ENCODE measurements at places on chromosomes 6 and 20.
A peak's percentile ranks its signal among the peaks of the same experiment; 100 is the strongest.

GRCh38 chr6:24547243-24547642 is 52.5 kb downstream of the ALDH5A1 start:
- peak; percentile 4 for DNase-seq

GRCh38 chr6:33575211-33575610 is 4.9 kb downstream of the BAK1 start:
- no peak for DNase-seq

- DNase-seq = no peak
Observed at GRCh38 chr6:113383701-113384100, 473.4 kb upstream of the MARCKS start.

GRCh38 chr20:23106271-23106851 is 20.2 kb upstream of the CD93 start:
- DNase-seq = peak; percentile 80

- peak; percentile 50 for DNase-seq
Observed at GRCh38 chr6:45714741-45715507, 300.7 kb downstream of the CLIC5 start.

DNA sequence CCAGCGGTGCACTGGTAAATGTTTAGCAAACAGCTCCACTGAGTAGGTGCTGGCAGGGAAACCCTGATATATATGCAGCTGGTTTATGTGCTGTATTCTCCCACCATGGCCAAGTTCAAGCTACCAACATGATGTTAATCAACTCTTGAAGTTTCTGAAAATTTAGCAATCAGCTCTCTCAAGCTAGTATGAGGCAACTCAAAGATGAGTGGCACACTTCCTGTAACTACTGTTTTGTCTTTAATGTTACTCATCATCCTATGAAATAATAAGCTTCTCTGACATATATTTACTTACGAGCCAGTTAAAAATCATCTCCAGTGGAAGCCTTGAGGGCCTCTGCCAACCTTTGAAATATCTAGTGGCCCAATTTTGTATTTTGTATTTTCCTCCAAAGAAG is 54.7 kb downstream of the TRMT6 start:
- DNase-seq = peak; percentile 82

GRCh38 chr6:170100046-170100445 is 190.8 kb downstream of the DLL1 start:
- DNase-seq = no peak

- DNase-seq = no peak
Observed at GRCh38 chr6:3045369-3045768, 22.9 kb upstream of the RIPK1 start.

DNA sequence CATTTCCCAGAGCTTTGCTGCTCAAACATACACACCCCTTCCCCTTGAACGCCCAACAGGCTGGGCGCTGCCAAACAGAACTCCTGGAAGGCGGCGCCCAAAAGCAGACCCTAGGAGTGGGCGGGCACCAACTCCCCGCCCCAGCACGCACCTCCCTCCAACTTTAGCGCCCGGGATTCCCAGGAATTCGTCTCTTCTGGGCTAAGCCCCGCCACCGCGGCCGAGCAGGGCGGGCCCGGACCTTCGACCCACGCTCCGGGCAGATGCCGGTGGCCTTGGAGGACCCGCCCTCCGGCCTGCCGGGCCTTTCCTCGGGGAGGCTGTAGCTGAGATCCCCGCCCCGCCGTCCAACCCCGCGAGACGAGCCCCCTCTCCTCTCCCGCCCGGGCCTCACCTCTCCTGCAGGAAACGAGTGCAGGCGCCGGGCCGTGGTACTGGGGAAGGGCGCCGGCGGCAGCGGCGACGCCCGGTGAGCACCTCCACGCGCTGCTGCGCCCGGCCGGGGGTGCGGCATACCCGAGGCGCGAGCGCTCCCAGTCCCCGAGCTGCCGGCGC is 659 bp downstream of the MCUR1 start:
- DNase-seq = no peak

GRCh38 chr6:18784794-18785193 is 397.6 kb downstream of the RNF144B start:
- DNase-seq = no peak

DNA sequence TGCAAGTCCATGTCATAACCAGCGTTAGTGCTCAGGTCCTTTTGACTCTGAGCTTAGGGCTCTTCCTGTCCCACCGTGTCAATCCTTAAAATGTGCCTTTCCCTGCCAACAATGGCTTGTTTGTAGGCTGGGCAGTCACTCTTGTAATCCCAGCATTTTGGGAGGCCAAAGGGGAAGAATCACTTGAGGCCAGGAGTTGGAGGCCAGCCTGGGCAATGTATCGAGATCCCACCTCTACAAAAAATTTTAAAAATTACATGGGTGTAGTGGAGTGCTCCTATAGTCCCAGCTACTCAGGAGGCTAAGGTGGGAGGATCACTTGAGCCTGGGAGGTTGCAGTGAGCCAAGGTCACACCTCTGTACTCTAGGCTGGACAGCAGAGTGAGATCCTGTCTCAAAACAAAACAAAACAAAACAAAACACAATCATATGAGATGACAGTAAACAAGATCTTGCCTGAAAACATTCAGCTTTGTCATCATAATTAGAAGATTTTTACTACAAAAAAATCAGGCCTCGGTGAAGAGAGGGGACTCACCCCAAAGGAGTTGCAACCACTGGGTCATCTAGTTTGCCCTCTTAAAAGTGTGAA is 52.5 kb upstream of the SLC32A1 start:
- DNase-seq = no peak

- no peak for DNase-seq
Observed at GRCh38 chr6:166145751-166146150, 21.9 kb downstream of the TBXT start.

DNA sequence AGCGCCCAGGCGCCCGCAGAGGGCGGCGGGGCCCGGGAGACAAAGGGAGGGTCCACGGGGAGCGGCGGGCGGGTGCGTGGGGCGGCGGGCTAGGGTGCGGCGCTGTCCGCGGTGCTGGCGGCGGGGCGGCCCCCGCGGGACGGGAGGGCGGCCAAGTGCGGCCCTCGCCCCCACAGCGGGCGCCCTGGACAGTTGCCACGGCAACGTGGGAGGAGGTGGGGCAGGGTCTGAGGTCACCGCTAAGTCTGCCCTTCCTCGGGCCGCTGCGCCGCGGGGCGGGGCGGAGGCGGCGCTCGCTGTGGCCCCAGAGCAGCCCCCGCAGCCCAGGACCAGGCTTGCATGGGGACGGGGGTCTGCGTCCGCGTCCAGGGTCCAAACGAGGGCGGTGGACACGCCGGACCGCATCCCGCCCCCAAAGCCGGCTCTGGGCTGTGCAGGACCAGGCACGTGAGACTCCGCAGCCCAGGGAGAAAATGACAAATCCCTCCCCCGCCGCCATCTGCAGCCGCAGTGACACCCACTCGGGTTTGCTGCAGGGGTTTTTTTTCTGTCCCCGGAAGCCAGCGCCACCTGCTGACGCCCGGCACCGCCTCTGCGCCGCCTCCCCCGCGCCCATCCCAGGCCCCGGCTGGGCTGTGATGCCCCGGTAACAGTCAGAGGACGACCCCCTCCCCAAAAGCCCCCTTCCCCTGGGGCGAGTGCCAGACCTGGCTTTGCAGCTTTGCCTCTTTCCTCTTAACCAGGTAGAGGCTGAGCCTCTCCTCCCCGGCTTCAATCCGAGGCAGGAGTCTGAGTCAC is 36.8 kb downstream of the YTHDF1 start:
- no peak for DNase-seq

- DNase-seq = no peak
Observed at GRCh38 chr6:157063923-157064322, 259.4 kb downstream of the TMEM242 start.

- no peak for DNase-seq
Observed at GRCh38 chr20:10319855-10320254, 101.2 kb downstream of the SNAP25 start.

DNA sequence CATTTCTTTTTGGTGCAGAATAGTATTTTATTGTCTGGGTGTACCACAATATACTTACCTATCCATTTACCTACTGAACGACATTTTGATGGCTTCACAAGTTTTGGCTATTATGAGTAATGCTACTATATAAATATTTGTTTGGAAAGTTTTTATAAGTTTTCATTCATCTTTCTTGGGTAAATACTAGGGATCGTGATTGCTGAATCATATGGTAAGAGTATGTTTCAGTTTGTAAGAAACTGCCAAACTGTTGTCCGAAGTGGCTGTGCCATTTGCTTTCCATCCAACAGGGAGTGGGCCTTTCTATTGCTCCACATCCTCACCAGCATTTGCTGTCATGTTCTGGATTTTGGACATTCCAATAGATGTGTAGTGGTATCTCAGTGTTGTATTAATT is 104.2 kb downstream of the CDYL start:
- DNase-seq = no peak

DNA sequence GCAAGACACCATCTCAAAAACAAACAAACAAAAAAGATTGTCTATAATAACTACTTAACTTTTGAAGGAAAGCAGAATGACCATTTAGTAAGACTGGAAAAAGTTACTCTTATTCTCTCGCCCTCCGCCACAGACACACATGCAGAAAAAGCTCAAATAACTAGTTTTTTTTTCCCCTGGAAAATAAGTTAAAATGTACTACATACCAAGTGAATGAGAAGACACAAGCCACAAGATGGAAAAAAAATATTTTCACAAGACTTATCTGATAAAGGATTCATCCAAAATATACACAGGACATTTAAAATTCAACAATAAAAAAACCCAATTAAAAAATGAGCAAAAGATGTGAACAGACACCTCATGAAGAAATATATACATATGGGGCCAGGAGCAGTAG is 31.9 kb downstream of the NUDT3 start:
- DNase-seq = no peak

DNA sequence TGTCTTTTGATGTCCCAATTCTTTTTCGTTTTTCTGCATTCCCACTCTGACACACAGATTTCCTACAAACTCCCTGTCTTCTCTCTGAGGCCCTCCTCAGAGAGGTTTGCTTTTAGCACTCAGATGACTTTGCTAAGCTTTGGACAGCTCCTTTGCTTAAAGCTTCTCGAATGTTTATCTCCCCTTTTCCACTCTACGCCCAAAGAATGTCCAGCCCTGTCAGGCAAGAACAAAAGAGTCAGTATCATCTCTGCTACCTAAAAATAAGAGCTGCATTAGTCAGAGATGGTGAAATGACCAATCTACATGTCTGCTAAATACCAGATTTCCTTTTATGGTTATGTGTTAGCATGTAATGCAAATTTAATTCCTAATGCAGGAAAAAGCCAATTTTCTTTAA is 56.8 kb downstream of the PREP start:
- DNase-seq = no peak

GRCh38 chr20:57628047-57628961 is 8.1 kb upstream of the ZBP1 start:
- DNase-seq = peak; percentile 90

DNA sequence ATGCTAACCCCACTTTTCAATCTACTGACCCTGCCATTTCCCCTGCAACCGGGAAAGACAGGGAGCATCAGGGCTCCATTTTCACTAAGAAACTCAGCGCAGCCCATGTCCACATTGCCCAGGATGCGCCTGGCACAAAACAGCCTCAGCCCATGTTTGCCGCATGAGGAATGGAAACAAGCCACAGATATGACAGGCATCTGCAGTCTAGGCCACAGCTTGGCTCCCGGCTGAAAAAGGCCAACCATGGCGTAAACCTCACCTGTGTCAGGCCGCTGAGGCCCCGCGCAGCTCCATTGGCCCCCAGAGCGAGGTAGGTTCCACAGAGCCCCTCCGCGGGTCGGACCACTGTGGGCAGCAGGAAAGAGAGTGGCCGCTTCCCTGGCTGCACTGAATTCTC is 21.7 kb downstream of the GGT7 start:
- no peak for DNase-seq

DNA sequence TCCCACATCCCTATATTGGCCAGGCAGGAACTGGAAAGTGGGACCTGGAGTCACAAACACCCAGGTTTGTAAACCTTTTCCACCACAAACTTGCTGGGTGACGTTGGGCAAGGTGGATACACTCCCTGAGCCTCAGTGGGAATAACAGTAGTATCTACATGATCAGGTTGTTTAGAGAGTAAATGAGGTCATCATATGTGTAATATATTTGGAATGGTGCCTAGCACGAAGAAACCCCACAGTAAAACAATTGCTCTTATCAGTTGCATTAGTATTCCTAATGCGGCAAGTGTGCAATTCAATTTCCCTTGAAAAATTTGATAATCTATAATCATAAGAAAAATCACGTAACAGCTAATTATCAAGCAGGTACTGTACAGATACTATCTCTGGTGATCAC is 51.9 kb downstream of the HIVEP2 start:
- no peak for DNase-seq

DNA sequence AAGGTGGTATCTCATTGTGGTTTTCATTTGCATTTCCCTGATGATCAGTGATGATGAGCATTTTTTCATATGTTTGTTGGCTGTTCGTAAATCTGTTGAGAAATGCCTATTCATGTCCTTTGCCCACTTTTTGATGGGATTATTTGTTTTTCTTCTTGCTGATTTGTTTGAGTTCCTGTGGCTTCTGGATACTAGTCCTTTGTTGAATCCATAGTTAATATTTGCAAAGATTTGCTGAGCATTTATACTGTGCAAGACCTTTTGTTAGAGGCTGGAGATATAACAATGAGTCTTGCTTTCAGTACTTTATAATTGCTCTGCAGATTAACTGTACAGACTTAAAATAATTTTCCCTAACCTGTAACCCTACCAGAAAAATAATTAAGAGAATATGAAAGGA is 35.6 kb downstream of the PDE7B start:
- no peak for DNase-seq

DNA sequence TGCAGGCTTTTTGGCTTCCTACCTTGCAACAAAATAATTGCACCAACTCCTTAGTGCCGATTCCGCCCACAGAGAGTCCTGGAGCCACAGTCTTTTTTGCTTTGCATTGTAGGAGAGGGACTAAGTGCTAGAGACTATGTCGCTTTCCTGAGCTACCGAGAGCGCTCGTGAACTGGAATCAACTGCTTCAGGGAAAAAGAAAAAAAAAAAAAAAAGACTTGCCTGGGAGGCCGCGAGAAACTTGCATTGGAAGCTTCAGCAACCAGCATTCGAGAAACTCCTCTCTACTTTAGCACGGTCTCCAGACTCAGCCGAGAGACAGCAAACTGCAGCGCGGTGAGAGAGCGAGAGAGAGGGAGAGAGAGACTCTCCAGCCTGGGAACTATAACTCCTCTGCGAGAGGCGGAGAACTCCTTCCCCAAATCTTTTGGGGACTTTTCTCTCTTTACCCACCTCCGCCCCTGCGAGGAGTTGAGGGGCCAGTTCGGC is 420 bp downstream of the SOX4 start:
- no peak for DNase-seq
